ENCODE measurements at places on chromosomes 6 and 20. TPM values are rescaled to one million over a fixed set of nuclear protein-coding genes. Genes with fewer than 3 reads are reported as not detected.

- DNase-seq: no peak
These were observed 58.4 kb upstream of the ARID1B start for GRCh38 chr6:156718647-156719394.

- no peak for DNase-seq
These were observed 11.5 kb downstream of the RNF146 start for GRCh38 chr6:127277878-127278843.

GRCh38 chr20:42399802-42400201 lies 781.6 kb upstream of the CHD6 start:
- no peak for DNase-seq

DNA sequence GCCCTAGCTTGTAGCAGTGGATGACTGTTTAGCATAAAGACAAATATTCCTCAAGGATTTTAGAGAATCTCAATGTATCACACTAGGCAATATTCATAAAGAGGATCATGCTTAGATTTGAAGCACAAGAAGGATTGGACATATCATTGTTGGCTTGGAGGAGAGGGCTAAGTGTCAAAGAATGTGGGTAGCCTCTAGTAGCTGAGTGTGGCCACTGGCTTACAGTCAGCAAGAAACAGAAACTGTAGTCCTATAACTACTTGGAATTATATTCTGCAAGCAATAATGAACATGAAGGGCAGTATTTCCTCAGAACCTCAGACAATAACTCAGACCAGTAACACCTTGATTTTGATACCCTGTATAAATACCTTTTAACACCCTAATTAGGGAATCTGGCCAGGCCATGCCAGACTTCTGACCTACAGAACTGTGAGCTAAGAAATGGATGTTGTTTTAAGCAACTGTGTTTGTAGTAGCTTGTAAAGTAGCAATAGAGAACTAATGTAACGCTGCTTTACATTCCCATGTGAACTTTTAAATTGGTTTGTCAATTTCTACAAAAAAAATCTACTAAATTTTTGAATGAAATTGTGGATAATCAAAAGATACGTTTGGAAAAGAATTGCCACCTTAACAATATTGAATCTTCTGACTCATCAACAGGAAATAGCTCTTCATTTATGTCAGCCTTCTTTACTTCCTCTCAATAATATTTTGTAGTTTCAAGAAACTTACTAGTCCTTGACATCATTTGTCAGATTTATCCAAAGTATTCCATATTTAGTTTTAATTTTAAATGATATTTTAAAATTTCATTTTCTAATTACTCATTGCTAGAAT lies 65.2 kb upstream of the RSPO3 start:
- DNase-seq: no peak

GRCh38 chr20:58515233-58516212 lies at the start of gene APCDD1L:
Gene APCDD1L, minus strand, starts transcription at chr20:58515399. Its CDS starts 692 bp downstream, at chr20:58514707.
- DNase-seq: no peak

GRCh38 chr6:139239064-139239463 lies 52.7 kb downstream of the TXLNB start:
- no peak for DNase-seq

DNA sequence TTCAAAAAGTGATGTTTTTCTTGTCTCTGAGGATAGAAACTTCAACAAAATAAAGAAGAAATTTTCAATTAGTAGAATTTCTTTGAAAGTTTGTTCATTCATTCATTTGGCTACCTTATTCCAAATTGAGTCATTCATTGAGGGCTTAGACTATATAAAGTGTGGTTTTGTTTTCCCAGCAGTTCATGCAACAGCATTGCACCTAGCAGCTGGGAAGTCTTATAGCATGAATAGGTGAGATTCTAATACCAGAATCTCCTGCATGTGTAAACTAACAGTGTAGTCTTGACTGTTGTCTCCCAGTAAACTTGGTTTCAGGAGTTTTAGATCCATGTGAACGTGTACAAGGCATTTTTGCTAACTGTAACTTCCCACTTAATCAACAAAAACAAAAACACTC lies 7.1 kb downstream of the ESR1 start:
- DNase-seq: no peak

GRCh38 chr20:23672158-23672557 lies 16.7 kb downstream of the CST4 start:
- DNase-seq: no peak

- DNase-seq: no peak
These were observed 499.4 kb downstream of the MAFB start for GRCh38 chr20:40189621-40190020.

GRCh38 chr20:42007251-42007650 lies 389.1 kb upstream of the CHD6 start:
- DNase-seq: no peak

DNA sequence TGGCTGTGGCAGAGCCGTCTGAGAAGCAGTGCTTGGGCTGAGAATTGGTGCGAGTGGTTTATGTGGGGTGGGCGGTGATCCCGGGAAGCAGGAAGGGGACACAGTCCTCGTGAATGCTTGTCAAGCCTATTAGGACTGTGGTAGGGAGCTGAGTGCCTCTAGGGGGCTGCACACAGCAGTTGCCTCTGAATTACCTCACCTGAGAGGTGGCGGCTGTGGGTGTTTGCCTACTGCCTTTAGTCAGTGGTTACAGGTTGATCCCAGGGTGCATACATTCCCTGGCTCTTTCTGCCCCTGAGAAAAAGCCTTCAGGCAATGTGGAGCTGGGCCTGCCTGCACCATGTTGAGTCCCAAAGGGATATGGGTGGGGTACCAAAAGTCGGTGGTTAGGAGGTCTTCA lies 5.2 kb downstream of the AP5S1 start:
- no peak for DNase-seq

DNA sequence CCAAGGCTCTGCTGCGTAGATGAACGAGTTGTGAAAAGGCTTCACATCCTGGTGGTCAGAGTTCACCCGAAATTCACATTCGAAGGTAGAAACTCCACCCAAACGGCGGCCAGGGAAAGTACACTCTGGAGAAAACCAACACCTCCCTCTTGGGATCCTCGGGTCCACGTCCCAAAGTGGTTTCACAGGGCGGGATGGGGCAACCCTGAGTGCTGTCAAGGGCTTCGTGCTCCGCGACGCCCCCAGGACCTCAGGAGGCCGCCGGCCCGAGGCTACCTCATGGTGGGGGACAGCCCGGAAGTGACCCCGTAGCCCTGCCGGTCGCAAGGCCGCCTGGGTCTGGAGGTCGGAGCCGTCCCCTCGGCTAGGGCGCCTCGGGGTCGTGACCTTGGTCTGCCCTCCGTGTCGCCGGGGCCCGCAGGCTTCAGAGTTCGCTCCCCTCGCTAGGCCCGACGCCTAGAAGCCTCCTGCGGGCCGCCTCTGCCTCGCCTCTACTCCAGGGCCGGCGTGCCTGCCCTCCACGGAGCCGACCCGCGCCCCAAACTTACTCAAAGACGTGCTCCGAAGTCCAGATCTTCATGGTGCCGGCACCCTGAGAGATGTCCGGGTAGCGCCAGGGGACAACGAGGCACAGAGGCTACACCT lies at the start of gene PRELID3B:
TSS of gene PRELID3B (minus strand) at position 636 of the 645 bp plus-strand sequence. CDS start at position 580, 56 bp downstream.
- peak; percentile 48 for DNase-seq

The PTPRT gene
- total RNA-seq: 1.8 TPM

The PROKR2 gene
- not detected for total RNA-seq

The SEL1L2 gene
- total RNA-seq: not detected

The WFDC2 gene
- 30.4 TPM for total RNA-seq

The PARD6B gene
- total RNA-seq: 11.8 TPM

The SLC17A9 gene
- 2.6 TPM for total RNA-seq

The NKAIN4 gene
- total RNA-seq: not detected

Measured in pancreas (tissue), 10 donors.